Bronchial smooth muscle cell (primary cell): ENCODE measurements at places on chromosomes 7 and 10. TPM values are rescaled to one million over a fixed set of nuclear protein-coding genes. Genes with fewer than 3 reads are reported as not detected.

OPN1SW gene
- not detected in 2 replicates for total RNA-seq

ADGRA1 gene
- not detected in 2 replicates for total RNA-seq

NRG3 gene
- not detected in 2 replicates for total RNA-seq

POM121L12 gene
- total RNA-seq, result not detected in 2 replicates

ZCCHC24 gene
- 29.6 and 35.1 TPM in 2 replicates for total RNA-seq
